ENCODE measurements at places on chromosomes 2 and 18.

DNA sequence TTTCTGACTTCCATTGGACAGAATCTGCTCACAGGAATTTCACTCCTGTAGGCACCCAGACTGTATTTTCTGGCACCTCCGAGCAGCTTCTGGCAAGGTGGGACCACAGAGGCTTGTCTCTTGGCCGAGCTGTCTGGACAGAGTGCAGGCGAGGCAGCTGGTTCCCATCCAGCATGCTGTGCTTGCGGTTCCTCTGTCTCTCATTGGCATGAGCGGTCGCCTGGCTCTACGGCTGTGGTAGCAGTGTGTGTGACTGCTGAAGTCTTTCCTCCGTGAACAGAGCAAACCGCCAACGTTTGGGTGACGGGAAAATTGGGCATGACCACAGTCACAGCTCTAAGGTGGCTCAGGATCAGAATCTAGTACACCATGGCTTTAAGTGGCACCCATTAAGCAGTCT, 411.7 kb upstream of the NETO1 start:
- no peak for DNase-seq

- DNase-seq: no peak
Measured at GRCh38 chr18:6205706-6206105, 209.0 kb downstream of the L3MBTL4 start.

GRCh38 chr18:7779211-7779610, 212.1 kb downstream of the PTPRM start:
- no peak for DNase-seq

- DNase-seq: no peak
Measured at GRCh38 chr2:139031722-139032121, 251.5 kb upstream of the NXPH2 start.

- no peak for DNase-seq
Measured at GRCh38 chr2:195343942-195344530, 313.0 kb upstream of the SLC39A10 start.

DNA sequence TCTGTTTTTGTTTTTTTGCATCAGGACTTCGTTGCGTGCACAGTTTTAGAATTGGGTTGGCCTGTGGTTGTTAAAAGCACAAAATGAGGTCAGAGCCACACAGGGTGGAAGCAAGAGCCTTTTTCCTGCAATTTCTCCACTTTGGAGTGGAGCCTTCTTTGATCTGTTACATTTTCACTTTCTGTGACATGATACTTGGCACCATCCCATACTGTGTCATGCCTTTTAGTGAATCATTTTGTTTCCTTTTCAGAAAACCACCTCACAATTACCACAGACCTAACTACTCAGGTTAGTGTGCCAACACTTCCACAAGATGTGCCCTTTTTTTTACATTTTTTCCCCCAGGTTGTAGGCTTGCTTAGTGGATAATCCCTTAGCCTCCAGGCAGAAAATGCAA, 32.5 kb downstream of the MERTK start:
- no peak for DNase-seq

DNA sequence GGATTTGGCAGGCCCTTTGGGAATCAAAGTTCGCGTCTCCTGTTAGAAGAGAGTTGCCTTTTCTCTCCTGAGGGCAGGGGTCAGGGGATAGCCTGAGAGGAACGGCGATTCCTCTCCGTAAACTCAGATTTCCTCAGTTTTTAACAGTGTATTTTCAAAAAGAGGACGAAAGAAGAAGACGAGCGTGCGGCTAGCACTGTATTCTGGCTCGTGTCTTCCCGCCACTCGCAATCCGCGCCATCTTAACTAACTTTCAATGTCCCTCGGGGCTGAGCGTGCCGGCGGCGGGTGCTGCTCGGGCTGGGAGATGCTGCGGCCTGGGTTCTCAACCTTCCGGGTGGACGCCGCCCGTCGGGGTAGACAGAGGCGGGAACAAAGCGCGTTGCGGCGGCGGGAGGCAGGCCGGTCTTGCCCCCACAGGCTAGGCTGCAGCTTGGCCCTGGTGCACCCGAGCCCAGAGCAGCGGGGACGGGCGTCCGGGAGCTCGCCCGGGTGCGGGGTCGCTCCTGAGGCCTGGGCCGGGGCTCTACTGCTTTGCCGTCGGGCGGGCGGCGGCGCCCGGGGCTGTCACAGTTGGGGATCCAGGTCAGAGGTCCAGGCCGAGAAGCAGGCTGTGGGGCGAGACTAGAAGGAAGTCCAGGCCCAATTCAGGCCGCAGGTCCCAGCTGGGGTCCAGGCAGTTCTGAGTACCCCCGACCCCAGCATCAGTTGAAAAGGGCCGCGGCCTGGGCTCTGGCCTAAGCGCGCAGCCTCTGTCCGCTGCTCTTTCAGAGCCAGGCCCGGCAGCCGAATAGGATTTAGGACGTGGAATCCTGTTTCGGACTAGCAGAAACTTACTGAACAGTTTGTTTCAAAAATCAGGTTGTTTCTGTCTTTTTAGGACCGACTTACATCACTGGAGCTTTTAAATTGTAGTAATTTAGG, 11.8 kb downstream of the TBR1 start:
- DNase-seq: peak; percentile 50

DNA sequence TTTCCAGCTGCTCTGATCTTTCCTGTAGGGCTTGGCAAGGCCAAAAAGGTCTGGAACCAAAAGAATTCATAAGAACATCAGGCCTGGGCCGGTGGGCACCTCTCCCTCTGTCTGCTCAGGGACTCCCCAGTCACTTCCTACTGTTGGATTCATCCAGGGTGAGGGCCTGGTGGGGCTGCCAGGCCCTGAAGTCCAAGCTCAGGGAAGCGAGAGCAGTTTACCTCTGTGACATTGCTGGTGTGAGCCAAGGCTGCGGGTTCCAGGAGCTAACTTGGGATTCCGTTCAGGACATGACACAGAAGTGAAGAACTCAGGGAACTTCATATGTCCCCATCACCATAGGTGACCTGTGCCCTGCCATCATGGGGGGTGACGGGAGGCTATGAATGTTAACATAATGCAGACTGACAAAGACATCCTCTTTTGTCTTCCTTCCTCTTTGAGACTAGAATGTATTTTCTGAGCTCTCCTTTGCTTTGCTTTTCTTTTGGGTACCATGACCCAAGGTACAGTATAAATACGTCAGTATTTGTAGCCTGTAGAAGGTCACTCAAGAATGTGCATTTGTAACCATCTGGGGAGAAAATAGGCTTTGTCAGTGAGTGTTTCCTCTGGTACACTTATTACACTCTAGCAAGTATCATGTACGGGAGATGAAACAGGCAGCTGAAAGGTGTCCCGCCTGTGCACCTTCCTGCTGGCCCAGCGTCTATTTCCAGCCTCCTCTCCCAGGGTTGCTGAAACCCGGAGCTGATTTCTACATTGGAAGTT, 130.5 kb upstream of the SLC1A4 start:
- DNase-seq: no peak

- no peak for DNase-seq
Measured at GRCh38 chr2:221397187-221397586, 174.9 kb downstream of the EPHA4 start.

- DNase-seq: no peak
Measured at GRCh38 chr2:157312866-157313486, 12.6 kb downstream of the ERMN start.

DNA sequence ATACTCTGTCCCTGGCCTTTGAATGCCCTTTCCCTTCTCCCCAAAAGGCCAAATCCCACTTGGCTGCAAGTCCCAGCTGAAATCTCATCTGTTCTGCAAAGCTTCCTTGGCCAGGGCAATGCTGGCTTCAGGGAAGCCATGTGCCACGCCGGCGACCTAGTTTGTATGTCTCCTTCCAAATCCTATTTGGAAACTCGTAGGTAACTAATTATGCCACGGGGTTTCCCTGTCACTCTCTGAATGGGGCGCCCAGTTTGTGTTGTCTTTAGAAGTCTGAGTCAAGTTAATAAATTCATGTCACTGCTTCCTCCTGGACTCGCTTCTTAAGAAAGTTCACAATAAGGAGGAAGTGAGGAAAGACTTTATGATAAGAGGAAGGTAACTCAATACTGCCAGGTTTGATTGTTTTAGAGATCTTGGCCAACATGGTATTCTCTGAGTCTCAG, 19.1 kb downstream of the FHL2 start:
- DNase-seq: no peak

DNA sequence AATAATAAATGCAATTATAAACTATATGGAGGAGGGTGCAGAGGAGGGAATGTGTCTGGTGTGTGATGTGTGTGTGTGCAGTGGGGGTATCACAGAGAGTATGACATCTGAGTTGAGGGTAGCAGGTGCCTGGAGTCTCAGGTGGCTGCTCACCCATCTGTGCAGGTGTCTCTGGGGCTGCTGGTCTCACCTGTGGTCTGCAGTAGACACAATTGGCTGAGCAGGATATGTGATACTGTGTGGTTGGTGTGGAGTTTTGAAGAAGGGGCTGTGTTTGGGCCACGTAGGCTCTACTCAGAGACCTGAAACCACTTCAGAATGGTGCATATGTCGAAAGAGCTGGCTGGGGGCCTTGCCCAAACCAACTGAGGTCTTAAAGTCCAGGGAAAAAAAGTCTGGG, 17.0 kb downstream of the FABP1 start:
- no peak for DNase-seq

- DNase-seq: peak; percentile 57
Measured at GRCh38 chr2:86221066-86221684, 21.9 kb downstream of the MRPL35 start.

DNA sequence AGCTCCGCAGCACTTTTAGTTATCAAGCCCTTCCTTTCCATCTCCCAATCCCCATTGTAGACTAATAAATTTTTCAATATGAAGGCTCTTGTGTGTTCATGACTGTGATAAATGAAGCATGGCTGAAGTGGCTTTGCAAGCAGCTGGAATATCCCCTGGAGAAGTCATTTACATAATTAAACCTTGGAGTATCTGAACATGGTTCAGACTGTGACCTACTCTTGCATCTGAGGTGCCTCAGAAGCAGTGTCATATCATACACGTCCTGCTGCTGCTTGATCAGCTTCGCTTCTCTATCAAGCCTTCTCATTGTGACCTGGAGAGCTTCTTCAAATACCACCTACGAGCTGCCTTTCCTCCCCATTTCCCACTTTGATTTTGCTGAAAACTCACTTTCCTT, 48.4 kb upstream of the ZNF397 start:
- DNase-seq: no peak

GRCh38 chr18:46366201-46366600, 262.0 kb downstream of the HAUS1 start:
- DNase-seq: no peak

- no peak for DNase-seq
Measured at GRCh38 chr2:136104977-136105376, 13.0 kb downstream of the CXCR4 start.

GRCh38 chr2:200319548-200320337, 13.2 kb downstream of the SPATS2L start:
- DNase-seq: no peak

GRCh38 chr2:26173776-26174482, 1.0 kb downstream of the GAREM2 start:
- no peak for DNase-seq

DNA sequence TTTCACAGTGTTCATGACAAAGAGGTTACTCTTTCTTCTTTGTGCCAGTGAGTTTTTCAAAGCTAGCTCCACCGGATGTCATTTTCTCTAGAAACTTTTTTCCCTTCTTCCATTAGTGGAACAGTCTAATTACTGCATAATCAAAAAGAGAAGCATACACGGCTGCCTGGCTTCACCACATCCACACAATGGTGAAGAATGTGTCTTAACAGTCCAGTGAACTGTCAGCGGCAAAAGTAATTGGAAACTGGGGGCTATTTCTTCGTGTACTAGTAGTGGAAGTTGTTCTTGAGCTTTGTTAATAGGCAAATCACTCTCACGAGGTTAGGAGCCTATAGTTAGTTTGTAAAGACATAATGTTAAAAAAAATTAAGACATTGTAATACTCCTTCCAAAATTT, 32.9 kb upstream of the PIK3C3 start:
- no peak for DNase-seq

GRCh38 chr2:159186462-159186861, 100.0 kb downstream of the WDSUB1 start:
- DNase-seq: peak; percentile 4

- DNase-seq: no peak
Measured at GRCh38 chr18:2588666-2589344, 17.4 kb downstream of the NDC80 start.

- no peak for DNase-seq
Measured at GRCh38 chr2:163733301-163733938, 2.4 kb downstream of the FIGN start.

DNA sequence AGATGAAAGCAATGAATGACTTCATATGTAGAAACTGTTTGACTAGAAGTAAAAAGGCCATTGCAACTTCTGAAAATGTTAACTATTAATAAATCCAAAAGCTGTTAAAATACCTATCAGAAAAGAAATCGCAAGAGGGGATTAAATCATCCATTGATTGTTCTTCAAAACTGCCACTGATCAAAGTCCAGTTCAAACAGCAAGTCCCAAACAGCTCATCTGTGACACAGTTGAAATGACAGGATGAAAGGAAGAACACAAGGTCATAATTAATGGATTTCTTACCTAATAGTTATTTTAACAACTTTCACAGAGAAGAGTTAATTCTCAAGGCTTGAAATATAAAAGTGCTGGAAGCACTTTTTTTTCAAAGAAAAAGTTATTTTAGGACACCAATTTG, 90.4 kb downstream of the SESTD1 start:
- DNase-seq: no peak

- no peak for DNase-seq
Measured at GRCh38 chr18:36088256-36088655, 20.9 kb upstream of the RPRD1A start.

GRCh38 chr18:54090856-54091255, 133.6 kb downstream of the MBD2 start:
- no peak for DNase-seq

Data from right forelimb (tissue), 1 donor.